ENCODE measurements at places on chromosomes 2 and 18. TPM values are rescaled to one million over a fixed set of nuclear protein-coding genes. Genes with fewer than 3 reads are reported as not detected.

FAM124B gene
- total RNA-seq = 4.9 TPM

ANKAR gene
- 7.9 TPM for total RNA-seq

EGR4 gene
- total RNA-seq = 0.17 TPM

LOXHD1 gene
- 0.50 TPM for total RNA-seq

ANKRD29 gene
- 14.4 TPM for total RNA-seq

GTF2A1L gene
- total RNA-seq = 14.5 TPM

SLC19A3 gene
- total RNA-seq = 0.40 TPM

DNA sequence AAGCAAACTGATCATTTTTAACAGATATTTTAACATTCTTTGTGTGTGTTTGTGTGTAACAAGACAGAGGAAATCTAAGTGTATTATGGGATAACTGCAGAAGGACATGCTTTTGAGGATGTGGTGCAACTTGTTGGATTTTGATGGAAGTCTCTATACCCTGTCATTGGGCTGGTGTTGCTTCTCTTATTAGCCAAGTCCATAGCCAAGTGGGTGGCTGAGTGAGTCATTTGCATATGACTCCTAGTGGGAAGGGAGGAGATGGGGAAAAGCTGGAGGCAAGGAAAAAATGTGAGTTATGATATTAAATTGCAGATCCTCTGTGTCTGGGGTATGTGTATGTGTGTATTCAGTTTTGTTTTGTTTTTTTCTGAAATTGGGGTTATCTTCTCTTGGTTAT, 879.9 kb downstream of the DCC start:
- no peaks in the 10 kb centered on the region for H3K27me3 ChIP-seq
- no peak overlapping the region for H3K27ac ChIP-seq
- no peak for DNase-seq
- no peak overlapping the region for H3K4me3 ChIP-seq
- no peaks in the 10 kb centered on the region for H3K4me1 ChIP-seq

DNA sequence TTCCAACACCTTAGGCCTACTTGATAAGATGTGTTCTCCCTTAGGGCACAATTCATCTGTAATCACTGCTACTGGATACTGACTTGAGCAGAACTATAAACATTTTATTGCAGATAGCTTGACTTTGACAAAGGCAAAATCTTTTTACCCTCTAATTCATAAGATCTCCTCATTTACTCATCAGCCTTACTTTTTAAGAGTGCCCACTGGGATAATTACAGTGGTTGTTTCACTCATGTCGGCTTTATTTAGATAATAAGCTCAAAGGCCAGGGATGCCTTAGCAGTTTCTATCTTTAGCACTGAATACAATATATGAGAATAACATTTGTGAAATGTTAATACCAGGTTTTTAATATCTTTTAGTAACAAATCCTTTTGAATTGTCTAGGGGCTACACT, 144.0 kb downstream of the DLGAP1 start:
- no peak overlapping the region for H3K27ac ChIP-seq
- no peaks in the 10 kb centered on the region for H3K4me1 ChIP-seq
- H3K4me3 ChIP-seq = no peak overlapping the region
- no peak for DNase-seq

DNA sequence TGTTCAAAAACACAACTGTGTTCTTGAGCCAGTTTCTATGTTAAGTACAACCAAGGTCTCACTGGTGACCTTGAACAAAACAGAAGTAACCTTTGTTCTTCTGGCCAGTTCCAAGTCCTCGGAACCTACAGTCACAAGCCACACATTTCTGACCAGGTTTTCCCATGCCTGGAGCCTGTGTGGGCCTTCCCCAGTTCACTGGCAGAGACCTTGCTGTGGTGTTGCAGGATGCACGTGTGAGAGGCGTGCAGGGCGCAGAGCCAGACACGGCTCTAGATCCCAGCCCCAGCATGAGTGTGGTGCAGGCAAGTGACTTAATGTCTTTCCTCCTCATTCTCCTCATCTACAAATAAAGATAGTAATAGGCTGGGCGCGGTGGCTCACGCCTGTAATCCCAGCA, 25.5 kb upstream of the EDAR start:
- H3K4me3 ChIP-seq = no peak overlapping the region
- H3K27ac ChIP-seq = no peak overlapping the region
- DNase-seq = no peak
- H3K36me3 ChIP-seq = no peaks in the 10 kb centered on the region
- H3K4me1 ChIP-seq = no peaks in the 10 kb centered on the region

GRCh38 chr18:79720359-79720733, 40.7 kb downstream of the CTDP1 start:
- H3K27ac ChIP-seq = no peak overlapping the region
- H3K27me3 ChIP-seq = no peaks in the 10 kb centered on the region
- no peak overlapping the region for H3K4me3 ChIP-seq
- DNase-seq = no peak
- no peaks in the 10 kb centered on the region for H3K4me1 ChIP-seq
- peaks cover 71% of the 10 kb centered on the region for H3K36me3 ChIP-seq

GRCh38 chr18:68676913-68677312, 38.0 kb downstream of the TMX3 start:
- H3K36me3 ChIP-seq = peaks cover 58% of the 10 kb centered on the region
- H3K27ac ChIP-seq = no peak overlapping the region
- no peaks in the 10 kb centered on the region for H3K27me3 ChIP-seq
- no peak for DNase-seq

GRCh38 chr2:176035013-176035691, 33.1 kb upstream of the LNPK start:
- no peaks in the 10 kb centered on the region for H3K4me1 ChIP-seq
- no peaks in the 10 kb centered on the region for H3K27me3 ChIP-seq
- H3K4me3 ChIP-seq = no peak overlapping the region

DNA sequence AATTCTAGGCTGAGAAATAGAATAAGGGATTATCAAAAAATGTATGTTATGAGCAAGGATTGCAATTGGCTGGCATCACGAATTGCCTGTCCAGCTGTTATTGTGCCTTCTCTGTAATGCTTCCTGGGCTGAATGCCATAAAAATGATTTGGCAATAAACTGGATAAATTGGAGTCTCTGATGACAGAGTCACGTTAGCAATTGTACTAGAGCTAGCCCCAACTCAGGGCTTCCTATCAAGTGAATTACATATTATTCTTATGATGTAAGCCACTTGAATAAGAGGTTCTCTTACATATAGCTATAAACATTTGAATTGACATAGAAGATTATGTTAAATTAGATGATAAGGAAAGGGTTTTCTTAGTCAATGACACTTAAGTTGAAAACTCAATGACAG, 607.5 kb upstream of the REG3G start:
- no peak overlapping the region for H3K27ac ChIP-seq
- DNase-seq = no peak
- no peak overlapping the region for H3K4me3 ChIP-seq
- no peaks in the 10 kb centered on the region for H3K36me3 ChIP-seq

DNA sequence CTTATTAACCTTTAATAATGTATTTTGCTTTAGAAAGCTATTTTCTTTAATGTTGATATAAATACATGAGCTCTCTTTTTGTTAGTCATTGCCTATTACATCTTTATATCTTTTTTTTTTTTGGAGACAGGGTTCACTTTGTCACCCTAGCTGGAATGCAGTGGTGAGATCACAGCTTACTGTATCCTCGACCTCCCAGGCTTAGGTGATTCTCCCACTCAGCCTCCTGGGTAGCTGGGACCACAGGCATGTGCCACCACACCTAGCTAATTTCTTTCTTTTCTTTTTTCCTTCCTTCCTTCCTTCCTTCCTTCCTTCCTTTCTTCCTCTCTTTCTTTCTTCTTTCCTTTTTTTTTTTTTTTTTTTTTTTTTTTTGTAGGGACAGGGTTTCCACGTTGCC, 15.4 kb downstream of the NAB1 start:
- no peak overlapping the region for H3K27ac ChIP-seq
- H3K27me3 ChIP-seq = no peaks in the 10 kb centered on the region
- DNase-seq = no peak
- peaks cover 53% of the 10 kb centered on the region for H3K4me1 ChIP-seq
- no peak overlapping the region for H3K4me3 ChIP-seq

DNA sequence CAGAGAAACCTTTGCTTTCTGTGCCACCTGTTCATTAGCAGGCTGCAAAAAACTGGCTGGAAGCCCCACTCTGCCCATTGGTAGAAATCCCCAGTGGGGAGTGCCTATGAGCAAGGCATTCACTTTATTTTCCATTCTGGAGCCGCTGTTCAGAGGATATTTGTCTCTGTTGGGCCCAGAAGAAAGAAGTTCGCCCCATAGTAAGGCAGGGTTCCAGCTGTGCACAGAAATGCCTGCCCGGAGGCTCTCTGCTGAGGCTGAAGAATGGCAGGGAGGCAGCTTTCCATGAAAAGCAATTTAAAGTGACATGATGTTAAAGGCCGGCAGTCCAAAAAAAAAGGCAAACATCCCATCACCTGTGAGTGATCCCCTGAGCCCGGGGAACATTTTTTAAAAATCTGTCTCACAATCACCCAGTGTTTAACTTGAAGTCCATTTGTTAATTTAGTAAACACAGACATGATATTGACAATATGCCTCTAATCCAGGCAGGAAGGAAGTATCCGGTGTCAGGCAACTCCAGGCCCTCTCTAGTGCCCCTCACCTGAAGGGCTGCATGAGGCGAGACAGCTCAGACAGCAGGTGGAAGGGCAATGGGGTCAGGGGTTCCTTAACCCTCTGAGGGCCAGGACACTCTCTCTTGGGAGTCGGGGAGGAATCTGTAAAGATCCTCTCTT, 265.1 kb upstream of the SIX2 start:
- no peak overlapping the region for H3K4me3 ChIP-seq
- no peaks in the 10 kb centered on the region for H3K27me3 ChIP-seq
- no peak for DNase-seq
- no peak overlapping the region for H3K27ac ChIP-seq
- no peaks in the 10 kb centered on the region for H3K4me1 ChIP-seq
